Caudate nucleus (tissue), 63 donors: ENCODE measurements at places on chromosomes 3 and 15.

GRCh38 chr3:89762405-89762804, 655.0 kb downstream of the EPHA3 start:
- DNase-seq, result no peak

DNA sequence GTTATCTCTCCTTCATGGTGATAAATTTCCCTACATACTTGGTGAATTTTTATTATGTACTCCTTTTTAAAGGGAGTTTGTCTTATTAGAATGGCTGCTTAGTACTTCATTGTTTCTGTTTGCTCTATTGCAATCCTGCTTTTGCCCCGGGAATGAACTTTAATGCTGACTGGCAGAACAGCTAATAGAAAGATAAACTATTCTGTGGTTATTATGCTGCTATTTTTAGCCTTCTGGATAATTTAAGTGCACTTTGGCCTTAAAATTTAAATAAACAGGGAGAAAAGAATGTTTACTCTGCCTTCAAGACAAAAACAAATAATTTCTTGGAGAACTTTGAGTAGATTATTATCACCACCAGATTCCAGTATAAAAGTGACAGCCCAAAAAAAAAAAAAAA, 413.8 kb upstream of the CCDC54 start:
- no peak for DNase-seq

GRCh38 chr15:32796856-32797255, 79.1 kb downstream of the GREM1 start:
- no peak for DNase-seq

- no peak for DNase-seq
Measured at GRCh38 chr3:60096403-60096802, 1046.6 kb upstream of the CFAP20DC start.

- no peak for DNase-seq
Measured at GRCh38 chr3:129812589-129812988, 80.9 kb downstream of the TMCC1 start.

- no peak for DNase-seq
Measured at GRCh38 chr3:195565716-195566115, 18.0 kb downstream of the APOD start.

GRCh38 chr3:151476344-151477018, 15.6 kb upstream of the IGSF10 start:
- DNase-seq, result no peak

- no peak for DNase-seq
Measured at GRCh38 chr3:86178095-86178494, 812.9 kb downstream of the VGLL3 start.

GRCh38 chr3:30602946-30603345, 3.5 kb upstream of the TGFBR2 start:
- DNase-seq, result no peak

- DNase-seq, result peak; percentile 75
Measured at GRCh38 chr3:40179016-40179415, 130.5 kb upstream of the EIF1B start.
